ENCODE measurements at places on chromosomes 3 and 15. TPM values are rescaled to one million over a fixed set of nuclear protein-coding genes. Genes with fewer than 3 reads are reported as not detected.

NPHP3 gene
- total RNA-seq = 16.9 TPM

ABHD10 gene
- 36.3 TPM for total RNA-seq

GABRR3 gene
- not detected for total RNA-seq

DNA sequence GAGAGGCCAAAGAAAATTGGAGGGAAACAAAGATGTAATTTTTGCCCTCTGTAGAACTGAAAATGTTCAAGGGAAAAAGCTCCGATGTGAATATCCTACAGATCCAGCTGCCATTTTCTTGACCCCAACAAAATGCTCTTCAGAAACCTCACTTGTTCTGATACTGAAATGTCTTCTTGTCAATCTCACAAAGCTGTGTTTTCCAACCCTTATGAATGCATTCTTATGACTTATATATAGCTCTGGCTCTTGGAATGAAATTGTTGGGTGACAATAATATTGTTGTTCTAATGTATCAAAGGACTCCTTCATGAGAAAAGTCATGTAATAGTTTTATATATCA is 157.1 kb upstream of the TGFBR2 start:
- H3K27ac ChIP-seq = no peak overlapping the region
- no peaks in the 10 kb centered on the region for H3K36me3 ChIP-seq
- no peaks in the 10 kb centered on the region for H3K4me1 ChIP-seq
- no peak overlapping the region for H3K4me3 ChIP-seq
- H3K27me3 ChIP-seq = no peaks in the 10 kb centered on the region

DNA sequence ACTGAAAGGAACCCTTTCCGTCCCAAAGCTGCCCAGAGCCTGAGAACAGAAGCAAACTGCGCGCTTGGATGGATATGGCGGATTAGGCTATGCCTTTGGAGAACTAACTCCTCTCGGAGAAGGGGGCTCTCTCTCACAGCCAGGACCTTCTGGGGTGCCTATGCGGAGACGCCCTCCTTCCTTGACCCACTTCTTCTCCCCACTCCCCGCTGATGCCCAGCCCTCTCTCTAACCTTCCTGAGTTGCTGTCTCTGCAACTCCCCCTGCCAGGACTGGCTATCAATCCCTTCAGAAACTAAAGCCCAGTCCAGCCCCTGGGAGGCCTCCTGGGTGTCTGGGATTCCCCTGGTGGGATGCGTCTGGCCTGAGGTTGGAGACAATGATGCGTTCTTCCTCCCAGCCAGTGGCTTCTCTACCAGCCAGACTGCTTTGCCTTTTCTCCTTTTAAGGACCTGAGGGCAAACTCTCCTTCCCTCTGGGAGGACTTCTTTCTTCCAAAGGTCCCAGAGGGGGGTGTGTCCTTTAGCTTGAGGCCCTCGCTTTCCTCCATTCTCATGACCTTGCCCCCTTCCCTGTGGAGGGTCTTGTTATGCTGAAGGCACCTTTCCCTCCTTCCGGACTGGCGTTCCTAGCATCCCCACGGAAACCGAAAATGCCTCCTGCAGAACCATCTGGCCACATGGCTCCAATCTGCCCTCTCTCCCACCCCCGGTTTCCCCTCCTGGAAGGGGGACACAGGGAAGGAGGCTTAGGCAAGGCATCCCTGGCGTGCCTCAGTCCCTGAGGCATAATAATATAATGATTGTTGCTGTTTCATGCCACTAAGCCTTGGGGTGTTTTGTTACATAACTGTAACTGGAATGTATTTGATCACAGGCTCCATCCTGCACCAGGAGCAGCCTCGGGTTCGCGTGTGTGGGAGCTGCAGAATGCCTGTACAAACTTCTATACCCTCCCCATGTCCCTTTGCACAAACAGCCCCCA is 63.4 kb upstream of the C15orf39 start:
- H3K4me1 ChIP-seq = peaks cover 2% of the 10 kb centered on the region
- no peak overlapping the region for H3K27ac ChIP-seq

ACAN gene
- total RNA-seq = not detected

- no peak for DNase-seq
- no peak overlapping the region for H3K27ac ChIP-seq
- H3K27me3 ChIP-seq = no peaks in the 10 kb centered on the region
These were observed 102.3 kb downstream of the POLQ start for GRCh38 chr3:121443456-121443855.

SLC28A1 gene
- total RNA-seq = not detected

PRSS50 gene
- total RNA-seq = not detected

DNA sequence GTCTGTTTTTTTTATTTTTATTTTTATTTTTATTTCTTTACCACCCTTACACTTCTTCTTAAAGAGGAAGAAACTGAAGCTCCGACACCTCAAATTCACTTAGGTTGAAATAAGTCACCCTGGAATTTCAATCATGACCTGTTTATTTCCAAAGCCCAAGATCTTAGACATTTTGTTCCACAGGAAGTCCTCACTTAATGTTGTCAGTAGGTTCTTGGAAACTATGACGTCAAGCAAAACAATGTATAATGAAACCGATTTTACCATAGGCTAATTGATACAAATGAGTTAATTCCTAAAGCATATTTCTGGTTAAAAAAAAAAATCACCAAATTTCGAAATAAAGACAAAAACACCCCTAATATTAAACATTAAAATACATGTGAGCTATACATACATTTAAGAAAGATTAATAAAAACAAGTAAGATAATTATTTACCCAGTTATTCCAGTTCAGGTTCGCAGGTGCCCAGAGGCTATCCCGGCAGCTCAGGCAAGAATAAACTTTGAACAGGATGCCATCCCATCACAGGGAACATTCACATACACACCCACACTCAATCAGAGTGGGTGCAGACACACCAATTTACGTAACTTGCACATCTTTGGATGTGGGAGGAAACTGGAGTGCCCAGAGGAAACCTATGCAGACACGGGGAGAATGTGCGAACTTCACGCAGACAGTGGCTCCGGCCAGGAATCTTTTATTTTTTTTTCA is 391.0 kb downstream of the RAP2B start:
- H3K27ac ChIP-seq = no peak overlapping the region
- H3K36me3 ChIP-seq = no peaks in the 10 kb centered on the region
- no peaks in the 10 kb centered on the region for H3K4me1 ChIP-seq
- H3K27me3 ChIP-seq = no peaks in the 10 kb centered on the region
